Activated T-helper 1 cell treated with Interleukin-2 at 50 U/mL for 16 hours (primary cell): ENCODE measurements at places on chromosomes 6 and 20.

DNA sequence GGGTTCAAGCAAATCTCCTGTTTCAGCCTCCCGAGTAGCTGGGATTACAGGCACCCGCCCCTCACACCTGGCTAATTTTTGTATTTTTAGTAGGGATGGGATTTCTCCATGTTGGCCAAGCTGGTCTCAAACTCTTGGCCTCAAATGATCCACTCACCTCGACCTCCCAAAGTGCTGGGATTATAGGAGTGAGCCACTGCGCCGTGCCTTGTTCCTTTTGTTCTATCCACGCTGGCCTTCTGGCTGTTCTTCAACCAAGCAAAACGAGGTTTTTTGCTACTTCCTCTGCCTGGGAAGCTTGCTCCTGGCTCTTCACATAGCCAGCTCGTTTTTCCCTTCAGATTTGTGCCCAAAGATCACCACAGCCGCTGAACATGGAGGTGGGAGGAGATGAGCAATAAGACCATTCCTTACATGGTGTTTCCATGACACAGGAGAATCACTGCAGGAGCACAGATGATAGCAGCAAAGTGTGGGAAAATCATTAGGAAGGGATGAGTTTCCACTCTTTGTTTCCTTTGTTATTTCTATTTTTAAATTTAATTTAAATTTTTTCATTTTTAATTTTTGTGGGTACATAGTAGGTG lies 201.0 kb upstream of the ZNF217 start:
- no peak for DNase-seq

DNA sequence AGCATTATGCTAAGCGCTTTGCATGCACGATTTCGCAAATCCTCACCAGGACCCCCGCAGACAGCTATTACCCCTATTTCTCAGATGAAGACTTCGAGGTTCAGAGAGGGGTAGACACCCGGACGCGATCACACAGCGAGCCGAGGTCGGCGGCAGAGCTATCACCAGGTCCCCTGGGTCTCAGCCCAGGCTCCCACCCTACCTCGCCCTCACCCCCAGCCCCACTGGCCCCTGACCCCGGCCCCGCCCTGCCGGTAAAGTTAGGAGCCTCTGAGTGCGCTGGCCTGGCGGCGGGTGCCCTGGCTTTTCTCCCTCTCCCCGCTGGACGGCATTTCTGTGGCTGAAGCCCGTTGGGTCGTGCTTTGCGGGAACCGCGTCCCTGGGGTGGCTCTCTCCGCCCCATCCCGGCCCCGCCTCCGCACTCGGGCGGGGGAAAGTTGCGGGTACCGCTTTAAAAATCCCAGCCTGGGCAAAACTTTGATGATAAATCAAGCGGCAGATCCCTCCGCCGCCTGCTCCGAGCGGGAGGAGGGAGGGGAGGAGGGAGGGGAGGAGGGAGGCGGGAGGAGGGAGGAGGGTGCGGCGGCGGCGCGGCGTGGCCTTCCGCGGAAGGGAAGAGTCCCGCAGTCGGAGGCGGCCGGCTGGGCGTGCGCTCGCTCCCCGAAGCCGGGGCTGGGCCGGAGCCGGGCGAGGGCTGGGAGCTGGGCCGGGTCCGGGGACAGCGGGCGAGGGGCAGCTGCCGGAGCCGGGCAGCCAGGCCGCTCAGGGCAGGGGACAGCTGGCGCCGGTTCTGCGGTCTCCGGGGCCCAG lies at the start of gene VSTM2L:
Gene VSTM2L, plus strand, starts transcription at position 624 of the 810 bp plus-strand sequence. CDS start 224 bp downstream, outside the sequence.
- no peak for DNase-seq

DNA sequence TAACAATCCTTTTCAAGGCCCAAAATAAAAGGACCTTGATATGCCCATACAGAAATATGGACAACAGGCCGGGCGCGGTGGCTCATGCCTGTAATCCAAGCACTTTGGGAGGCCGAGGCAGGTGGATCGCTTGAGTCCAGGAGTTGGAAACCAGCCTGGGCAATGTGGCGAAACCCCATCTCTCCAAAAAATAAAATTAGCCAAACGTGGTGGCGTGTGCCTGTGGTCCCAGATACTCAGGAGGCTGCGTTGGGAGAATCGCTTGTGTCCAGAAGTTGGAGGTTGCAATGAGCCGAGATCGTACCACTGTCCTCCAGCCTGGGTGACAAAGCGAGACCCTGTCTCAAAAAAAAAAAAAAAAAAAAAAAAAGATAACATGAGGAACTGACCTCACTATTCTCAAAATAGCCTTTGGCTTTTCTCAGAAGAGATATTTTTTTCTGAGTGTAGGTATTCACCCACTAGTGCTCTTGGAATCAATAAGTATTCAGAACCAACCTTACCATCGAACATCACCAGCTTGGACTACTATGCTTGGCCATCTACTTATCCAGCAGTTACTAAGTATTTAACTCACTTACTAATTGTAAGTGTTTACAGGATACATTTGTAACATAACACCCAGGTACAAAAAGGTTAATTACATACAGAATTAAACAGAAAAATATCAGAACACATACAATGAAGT lies 99.2 kb downstream of the OR2B2 start:
- no peak for DNase-seq

DNA sequence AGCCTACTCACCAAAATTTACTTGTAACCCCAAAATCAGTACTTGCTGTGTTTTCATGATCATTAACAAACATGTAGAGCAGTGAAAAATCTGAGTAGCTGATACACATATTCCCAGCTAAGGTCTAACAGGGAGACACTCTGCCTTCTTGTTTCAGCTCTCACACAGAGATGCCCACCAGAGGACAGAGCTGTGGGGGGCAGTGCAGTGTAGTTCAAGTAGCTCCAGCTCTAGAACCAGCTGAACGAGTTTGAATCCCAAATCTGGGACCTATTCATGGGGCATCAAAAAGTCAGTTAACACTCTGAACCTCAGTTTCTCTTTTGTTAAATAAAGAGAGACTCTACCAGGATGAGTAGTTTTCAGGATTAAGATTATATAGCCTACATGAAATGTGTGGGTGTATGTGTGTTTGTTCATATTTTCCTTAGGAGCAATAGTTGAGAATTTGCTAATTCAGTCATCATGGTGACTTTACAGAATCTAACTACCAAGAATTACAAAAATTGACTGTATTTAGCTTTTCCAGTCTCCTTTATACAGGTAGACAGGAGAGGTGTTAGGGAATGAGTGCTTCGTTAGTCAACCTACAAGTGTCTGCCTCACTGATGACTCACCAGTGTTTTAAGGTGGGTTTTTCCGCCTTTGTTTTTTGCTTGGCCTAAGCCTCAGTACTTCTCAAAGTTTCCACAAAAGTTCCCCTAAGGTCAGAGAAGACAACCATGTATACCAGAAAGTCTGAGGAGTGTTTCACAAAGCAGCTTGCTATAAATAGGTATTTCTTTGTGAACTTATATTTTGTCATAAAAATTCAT lies 164.0 kb upstream of the RUNX2 start:
- DNase-seq, result no peak

- DNase-seq, result no peak
Measured at GRCh38 chr6:170122651-170123050, 168.2 kb downstream of the DLL1 start.

DNA sequence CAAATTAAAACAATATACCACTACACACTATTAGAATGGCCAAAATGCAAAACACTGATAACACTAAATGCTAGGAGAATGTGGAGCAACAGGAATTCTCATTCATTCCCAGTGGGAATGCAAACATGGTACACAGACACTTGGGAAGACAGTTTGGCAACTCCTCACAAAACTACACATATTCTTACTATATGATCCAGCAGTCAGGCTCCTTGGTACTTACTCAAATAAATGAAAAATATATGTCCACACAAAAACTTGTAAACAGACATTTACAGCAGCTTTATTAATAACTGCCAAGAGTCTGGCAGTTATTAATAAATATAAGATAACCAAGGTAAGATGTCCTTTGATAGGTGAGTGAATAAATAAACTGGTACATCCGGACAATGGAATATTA lies 44.9 kb downstream of the ABHD12 start:
- no peak for DNase-seq

DNA sequence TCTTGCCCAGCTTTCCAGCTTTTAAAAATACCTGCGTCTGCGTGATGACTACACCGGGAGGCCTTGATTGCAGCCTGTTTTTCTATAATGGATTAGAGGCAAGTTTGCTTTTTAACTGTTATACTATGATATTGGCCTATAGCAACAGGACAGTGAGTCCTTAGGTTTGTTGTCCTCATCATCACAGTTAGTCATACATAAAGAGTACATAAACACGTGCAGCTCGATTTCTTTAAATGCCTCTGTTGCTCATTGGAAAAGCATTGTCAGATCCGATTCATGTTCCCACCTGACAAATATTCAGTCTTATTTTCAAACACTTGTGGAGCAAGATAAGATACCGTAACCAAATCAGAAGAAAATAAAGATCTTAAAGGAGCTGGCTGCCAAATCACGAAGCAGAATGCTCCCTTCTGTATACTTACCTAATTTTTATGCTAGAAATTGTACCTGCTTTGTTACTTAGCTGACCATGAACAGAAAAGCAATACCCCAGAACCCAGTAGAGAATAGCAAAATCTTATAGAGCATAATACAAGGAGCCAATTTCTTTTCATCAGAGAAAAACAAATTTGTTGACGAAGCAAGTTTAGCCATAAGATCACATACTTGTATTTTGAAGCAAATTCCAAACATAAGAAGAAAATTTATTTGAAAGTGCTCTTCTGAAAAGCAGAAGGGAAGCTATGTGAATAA lies 100.4 kb downstream of the TMEM200A start:
- DNase-seq, result no peak

DNA sequence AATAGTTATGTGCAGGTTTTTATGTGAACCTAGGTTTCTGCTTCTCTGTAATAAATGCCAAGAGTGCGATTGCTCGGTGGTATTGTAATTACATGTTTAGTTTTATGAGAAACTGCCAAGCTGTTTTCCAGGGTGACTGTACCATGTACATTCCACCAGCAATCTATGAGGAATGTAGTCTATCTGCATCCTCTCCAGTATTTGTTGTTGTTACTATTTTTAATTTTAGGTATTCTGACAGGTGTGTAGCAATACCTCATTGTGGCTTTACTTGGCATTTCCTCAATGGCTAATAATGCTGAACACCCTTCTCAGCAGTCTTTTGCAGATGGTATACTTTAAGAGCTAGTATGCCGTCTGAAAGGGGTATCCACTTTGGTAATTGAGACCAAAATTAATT lies 142.1 kb downstream of the BMP2 start:
- no peak for DNase-seq

DNA sequence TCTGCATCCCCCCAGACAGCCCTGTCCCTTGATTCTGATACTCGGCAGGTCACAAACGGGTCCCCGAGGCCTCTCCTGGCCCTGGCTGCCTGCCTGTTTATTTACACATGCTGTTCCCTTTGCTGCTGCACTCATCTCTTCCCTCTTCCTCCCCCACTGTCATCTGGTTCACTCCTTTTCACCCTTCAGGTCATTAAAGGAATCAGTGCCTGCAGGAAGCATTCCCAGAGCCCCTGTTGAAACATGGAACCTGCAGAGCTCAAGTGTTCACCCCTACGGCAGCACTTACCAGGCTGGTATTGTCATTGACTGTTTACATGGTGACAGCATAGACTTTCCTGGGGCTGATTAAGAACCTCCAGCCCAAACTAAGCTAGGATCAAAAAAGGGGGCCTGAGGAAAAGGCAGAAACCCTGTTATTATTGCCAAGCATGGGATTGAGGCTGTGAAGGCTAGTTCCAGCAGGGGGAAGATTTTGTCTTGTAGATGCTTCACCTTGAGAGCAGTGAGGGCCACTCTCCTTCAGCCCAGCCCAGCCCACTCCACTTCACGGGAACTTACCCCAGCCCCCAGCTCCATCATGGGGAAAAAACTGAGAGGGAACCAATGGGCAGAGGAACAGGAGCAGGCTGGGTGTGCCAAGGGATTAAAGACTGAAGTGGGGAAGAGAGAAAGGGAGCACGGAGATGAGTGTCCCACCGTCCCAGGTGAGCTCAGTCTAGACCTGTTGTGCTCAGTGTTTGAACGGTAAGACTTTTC lies 73.2 kb downstream of the JPH2 start:
- DNase-seq, result no peak

DNA sequence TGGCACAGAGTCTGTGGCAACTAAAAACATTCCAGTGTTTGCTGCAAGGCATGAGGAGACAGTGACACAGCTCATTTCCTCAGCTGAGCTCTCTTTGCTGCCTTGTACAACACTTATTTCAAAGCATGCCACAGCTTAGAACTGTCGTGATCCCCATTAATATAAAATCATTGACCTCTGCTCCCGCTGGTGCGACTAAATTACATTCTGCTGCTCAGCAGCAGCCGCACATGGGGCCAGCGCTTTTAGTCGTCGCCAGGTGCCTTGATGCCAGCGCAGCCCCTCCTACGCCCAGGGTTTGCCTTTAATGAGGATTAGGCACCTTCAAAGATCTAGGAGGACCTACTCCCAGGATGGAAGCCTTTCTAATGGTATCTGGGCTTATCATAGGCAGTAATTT lies 717.9 kb upstream of the POU3F2 start:
- DNase-seq, result no peak

DNA sequence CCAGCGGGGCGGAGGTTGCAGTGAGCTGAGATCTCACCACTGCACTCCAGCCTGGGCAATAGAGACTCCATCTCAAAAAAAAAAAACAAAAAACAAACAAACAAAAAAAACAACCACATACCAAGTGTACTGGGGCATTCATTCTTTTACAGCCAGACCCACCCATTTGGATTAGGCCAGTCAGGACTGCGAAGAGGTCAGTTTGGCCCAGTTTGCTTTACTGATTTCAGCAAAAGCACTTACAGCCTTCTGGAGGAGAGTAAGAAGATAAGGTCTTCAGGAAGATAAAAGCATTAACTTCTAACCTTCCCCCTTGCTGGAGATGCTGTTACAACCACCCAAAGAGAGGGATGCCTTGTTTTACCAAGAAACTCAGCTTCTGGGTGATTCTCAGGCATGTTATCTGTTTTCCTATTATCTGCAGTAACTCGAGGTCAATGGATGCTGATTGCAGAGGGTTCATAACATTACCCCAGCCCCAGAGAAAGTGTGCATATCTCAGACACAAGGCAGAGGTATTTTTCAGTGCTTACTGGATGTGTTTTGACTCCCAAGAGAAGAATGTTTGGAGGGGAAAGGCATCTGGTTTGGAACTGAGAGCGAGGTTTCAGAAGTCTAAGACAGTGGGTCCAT lies 118.9 kb downstream of the RIN2 start:
- DNase-seq, result no peak

GRCh38 chr6:23637296-23637695 lies 488.7 kb upstream of the NRSN1 start:
- DNase-seq, result no peak

GRCh38 chr6:46507426-46507825 lies 16.2 kb upstream of the RCAN2 start:
- no peak for DNase-seq

GRCh38 chr6:85065831-85066230 lies 301.4 kb upstream of the TBX18 start:
- DNase-seq, result no peak

GRCh38 chr6:153949616-153950015 lies 89.4 kb upstream of the OPRM1 start:
- DNase-seq, result no peak

- DNase-seq, result no peak
Measured at GRCh38 chr6:125357515-125358256, 55.9 kb upstream of the HDDC2 start.
